ENCODE measurements at places on chromosomes 11 and 22.

GRCh38 chr11:10139656-10140055, 154.4 kb downstream of the SBF2 start:
- peak; percentile 40 for DNase-seq

- DNase-seq, result no peak
Observed at GRCh38 chr11:128776069-128776423, 82.2 kb downstream of the FLI1 start.

DNA sequence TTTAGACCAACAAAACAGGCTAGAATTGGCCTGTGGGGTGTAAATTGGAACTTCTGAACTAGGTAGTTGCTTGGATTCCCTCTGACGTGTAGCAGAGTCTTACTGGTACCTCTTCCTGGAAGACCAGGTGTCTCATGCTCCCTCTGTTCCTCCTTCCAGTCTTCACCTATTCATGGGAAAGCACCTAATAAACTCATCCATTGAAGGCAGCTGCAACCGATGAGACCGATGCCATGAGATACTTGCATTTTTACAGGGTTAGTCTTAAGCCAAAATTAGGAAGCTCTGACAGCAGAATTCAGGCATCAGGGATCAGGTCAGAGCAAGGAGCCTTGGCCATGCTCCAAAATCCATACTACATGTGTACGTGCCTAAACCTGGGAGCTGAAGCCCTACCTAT, 13.2 kb upstream of the HEPHL1 start:
- DNase-seq, result no peak

DNA sequence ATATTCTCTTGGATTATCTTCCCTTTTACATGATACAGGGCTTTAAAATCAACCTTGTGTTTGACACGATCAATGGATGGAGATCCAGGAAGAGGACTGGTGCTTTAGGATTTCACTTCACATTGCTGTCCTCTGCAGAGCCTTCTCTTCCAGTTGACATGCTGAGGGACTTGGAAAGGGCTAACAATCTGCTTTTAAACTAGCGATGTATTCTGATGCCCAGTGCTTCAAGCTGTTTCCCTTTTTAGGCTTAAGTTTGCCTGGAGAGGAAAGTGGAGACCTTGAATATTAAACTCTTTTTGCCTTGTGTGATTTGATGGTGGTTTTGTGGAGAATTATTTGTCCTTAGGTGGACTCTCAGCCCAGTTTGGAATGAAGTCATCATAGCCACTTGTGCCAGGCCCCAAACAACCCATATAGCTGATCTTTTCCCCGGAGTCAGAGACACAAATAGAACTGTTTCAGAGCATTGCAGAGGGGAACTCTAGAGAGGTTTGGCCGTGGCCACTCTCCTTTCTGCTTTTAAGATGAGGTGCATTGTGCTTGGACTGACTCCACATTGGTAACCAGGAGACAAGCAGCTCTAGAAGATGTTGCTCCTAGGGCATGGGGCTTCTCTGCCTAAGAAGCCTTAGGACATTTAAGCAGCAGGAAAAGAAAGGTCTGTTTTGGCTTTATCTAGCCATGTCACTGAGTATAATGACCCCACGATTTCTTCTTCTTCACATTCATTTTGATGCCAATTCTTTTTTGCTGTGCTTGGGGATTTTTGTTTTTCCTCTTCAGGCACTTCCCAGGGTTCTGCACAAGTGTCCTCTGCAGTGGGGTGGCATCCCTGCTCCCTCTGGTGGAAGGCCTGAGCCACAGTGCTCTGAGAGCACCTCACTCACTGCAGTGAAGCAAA, 152.8 kb downstream of the NCAM1 start:
- no peak for DNase-seq

GRCh38 chr22:36285017-36285416, 32.1 kb downstream of the APOL1 start:
- no peak for DNase-seq

GRCh38 chr11:61709572-61709971, 29.4 kb downstream of the DAGLA start:
- no peak for DNase-seq

GRCh38 chr11:103946793-103947545, 89.5 kb upstream of the DDI1 start:
- no peak for DNase-seq

GRCh38 chr11:19715373-19715772, 2.7 kb downstream of the NAV2 start:
- DNase-seq, result peak; percentile 96

DNA sequence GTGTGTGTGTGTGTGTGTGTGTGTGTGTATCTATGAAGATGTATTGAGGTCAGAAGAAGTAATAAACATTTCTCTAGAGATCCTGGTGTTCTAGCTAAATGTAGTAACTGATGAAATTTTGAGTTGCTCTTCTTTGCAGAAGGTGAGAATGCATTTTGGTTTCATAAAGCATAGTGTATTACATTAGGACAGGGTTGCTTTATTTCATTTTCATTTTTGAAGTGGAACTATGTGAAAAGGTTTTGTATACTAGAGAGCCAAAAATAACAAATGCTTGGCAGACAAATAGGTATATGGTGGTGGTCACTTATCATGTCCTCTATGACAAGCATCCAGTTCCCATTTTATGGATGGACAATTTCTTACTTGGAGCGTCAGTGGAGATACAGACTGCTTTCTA, 99.0 kb downstream of the CASP12 start:
- no peak for DNase-seq

DNA sequence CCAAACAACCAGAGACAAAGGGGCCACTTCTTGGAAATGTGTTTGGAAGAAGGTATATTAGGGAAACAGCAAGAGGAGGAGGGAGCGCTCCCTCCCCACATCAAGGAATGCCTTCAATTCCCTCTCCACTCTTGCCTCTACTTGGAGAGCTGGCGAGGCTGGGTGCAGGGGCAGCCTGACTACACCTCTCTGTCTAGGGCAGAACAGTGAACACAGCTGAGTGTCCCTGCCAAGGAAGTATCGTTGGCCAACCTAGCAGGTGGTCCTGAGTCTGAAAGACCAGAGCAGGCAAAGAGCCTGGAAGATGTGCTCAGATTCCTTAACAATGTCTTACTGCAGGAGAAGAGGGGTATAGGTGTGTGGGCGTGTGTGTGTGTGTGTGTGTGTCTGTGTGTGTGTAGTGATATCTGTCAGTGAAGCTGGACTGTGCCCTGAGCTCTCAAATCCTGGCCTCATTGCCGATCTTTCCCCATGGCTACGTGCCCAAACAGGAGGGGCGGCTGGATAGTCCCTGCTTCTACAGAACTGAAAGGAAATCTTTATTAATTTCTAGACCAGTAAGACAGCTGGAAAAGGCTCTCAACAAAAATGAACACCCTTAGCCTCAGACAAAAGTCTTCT, 46.8 kb downstream of the PAMR1 start:
- no peak for DNase-seq

GRCh38 chr22:39267974-39268373, 23.2 kb upstream of the PDGFB start:
- no peak for DNase-seq

GRCh38 chr11:69964247-69964643, 113.9 kb upstream of the ANO1 start:
- DNase-seq, result no peak
